ENCODE measurements at places on chromosomes 7 and 10.

GRCh38 chr7:47195641-47196040 is 386.3 kb downstream of the TNS3 start:
- DNase-seq, result no peak

DNA sequence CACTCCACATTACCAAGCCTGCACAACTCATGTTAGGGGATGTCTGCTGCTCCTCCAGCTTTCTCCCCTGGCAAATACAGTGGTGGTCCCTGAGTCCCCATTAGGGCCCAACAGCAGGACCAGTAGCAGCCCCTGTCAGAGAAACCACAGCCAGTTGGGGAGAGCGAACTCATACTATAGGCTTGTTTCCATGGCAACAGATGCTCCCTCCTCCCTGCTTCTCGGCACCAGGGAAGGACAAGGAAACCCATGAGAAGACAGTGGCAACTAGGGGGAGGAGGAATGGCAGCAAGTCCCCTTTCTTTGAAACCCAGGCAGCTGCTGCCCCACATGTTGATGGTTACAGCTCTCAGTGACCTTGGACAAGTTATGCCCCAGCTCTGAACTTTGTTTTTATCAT is 326.4 kb downstream of the KCNMA1 start:
- DNase-seq, result no peak

- DNase-seq, result no peak
Measured at GRCh38 chr7:12431886-12432556, 28.4 kb upstream of the VWDE start.

- DNase-seq, result no peak
Measured at GRCh38 chr10:65670087-65670486, 1255.7 kb upstream of the LRRTM3 start.

GRCh38 chr10:97302088-97302791 is 9.8 kb upstream of the ARHGAP19 start:
- no peak for DNase-seq

- no peak for DNase-seq
Measured at GRCh38 chr10:73537288-73537687, 41.5 kb upstream of the PPP3CB start.

DNA sequence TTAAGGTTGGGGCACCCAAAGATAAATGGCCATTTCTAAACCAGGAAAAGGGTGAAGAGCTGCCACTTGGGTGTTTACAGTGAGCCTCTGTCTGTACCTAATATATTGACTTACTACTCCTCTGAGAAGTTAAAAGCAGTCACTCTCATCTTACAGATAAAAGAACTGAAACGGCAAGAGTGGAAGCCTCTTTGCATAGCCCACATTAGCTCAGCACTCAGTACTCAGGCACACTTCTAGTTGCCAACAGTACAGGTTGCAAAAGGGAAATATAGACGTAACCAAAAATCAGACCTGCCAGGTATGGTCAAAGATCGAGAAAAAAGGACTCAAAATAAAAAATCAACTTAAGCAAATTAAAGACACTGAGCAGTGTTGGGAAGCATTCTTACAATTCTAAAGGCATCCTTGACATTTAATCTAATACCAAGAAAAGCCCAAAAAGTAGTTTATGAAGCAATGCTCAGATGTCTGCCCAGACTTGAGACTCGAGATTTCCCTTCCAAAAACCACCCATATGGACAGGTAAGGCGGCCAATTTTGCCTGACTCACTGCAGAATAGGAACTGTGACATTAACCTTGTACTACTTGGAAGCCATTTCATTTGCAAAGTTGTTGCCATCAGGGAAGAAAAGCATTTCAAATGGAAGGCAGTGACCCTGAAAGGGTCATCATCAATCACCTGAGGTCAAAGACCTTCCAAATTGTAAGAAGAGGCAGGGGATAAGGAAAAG is 139.3 kb downstream of the SLC25A13 start:
- no peak for DNase-seq

- no peak for DNase-seq
Measured at GRCh38 chr7:25792586-25792985, 359.4 kb upstream of the NFE2L3 start.

GRCh38 chr10:26093229-26093628 is 123.3 kb upstream of the GAD2 start:
- no peak for DNase-seq

GRCh38 chr7:98249106-98249505 is 2.9 kb downstream of the TECPR1 start:
- DNase-seq, result no peak

- DNase-seq, result no peak
Measured at GRCh38 chr7:13793926-13794325, 195.5 kb downstream of the ETV1 start.

- no peak for DNase-seq
Measured at GRCh38 chr7:151140826-151141225, 26.7 kb downstream of the GBX1 start.

GRCh38 chr10:1809139-1809741 is 71.9 kb upstream of the ADARB2 start:
- no peak for DNase-seq

DNA sequence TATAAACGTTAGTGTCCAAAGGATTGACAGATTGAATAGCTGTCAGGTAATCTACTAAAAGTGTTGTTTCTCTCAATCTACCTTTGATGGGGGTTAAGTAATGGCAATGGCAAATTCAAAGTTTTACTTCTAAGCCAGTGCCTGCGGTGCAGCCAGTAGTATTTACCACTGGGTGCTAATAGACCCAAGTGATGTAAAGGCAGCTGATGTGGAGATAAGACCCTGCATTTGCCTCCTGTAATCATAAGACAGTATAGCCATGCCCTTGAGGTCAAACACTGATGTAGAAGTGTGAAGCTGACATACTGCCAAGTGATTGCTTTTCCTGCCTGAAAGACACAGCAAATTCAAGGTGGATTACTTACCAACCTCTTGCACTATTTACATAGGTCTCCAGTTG is 572.0 kb downstream of the GRID1 start:
- no peak for DNase-seq

DNA sequence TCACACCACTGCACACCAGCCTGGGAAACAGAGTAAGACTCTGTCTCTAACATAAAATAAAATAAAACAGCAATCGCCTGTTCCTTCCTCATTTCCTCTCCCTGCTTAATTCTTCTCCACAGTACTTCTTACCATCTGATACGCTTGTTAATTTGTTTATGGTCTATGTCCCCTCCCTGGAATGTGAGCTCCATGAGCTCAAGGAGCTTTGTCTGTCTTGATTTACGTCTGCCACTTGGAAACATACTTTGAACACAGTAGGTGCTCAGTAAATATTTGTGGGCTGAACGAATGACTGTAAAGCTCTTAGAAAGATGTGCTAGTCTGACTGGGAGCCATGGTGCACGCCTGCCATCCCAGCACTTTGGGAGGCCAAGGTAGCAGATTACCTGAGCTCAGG is 9.1 kb upstream of the STX1A start:
- no peak for DNase-seq

DNA sequence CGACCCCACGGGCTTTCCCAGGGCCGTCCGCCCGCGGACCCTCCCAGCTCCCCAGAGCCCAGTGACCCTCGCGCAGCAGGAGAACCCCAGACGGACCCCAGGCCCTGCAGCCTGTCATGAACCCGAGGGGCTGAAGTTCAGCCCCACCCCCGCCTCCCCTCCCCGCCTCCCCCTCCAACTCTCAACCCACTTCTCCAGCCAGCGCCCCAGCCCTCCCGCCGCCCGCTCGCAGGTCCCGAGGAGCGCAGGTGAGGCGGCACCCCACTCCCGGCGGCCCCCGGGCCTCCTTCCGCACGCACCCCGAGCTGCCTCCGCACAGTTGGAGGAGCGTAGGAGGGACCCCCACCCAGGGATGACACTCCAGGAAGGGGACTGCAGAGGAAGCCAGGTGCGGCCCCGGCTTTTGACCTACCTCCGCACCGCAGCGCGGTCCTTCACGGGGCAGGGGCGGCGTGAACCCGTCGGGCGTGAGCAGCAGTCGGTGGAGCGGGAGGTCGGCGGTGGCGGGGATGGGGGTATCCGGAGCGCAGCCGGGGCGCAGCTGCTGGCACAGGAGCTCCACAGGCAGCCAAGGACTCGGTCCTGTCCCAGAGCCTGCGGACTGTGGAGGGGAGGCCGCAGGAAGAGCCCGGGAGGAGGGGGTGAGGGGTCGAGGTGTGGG is at the start of gene TMEM176A:
Gene TMEM176A (plus strand): TSS at position 189 of the 661 bp plus-strand sequence. CDS start 782 bp downstream, outside the sequence.
- peak; percentile 26 for DNase-seq

DNA sequence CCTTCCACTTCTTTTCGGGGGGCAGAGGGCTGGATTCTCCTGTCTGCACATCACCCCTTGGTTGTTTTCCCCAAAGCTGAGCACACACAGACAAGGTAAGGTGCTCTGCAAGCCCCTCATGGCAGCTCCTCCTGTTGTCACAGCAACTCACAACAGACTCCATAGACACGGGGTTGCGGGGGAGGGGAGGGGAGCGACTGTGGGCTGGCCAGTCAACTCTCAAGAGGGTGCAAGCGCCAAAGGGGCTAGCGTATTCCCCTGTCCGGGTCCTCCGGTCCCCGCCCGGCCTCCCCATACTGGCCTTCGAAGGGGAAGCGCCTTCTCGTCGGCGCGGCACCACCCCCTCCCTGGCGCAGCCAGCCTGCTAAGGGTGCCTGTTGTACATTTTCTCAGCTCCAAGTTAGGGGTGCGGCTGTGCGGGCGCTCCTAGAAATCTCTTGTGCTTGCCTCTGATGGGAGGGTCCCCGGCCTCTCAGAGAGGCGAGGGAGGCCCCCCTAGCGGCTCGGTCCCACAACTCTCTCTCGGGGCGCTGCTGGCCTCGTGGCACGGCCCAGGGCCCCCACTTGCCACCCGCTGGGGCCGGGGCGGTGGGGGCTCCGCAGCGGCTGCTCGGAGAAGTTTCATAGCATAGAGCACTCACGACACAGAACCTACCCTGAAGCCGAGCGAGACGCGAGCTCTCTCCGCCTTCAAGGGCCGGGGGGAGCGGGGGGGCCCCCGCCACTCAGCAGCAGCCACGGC is 498 bp downstream of the RHOBTB1 start:
- peak; percentile 13 for DNase-seq

GRCh38 chr7:11959121-11959520 is 127.1 kb upstream of the THSD7A start:
- no peak for DNase-seq

- DNase-seq, result no peak
Measured at GRCh38 chr10:48948470-48949037, 8.9 kb upstream of the LRRC18 start.

GRCh38 chr7:85196696-85197095 is 9.8 kb upstream of the SEMA3D start:
- no peak for DNase-seq

DNA sequence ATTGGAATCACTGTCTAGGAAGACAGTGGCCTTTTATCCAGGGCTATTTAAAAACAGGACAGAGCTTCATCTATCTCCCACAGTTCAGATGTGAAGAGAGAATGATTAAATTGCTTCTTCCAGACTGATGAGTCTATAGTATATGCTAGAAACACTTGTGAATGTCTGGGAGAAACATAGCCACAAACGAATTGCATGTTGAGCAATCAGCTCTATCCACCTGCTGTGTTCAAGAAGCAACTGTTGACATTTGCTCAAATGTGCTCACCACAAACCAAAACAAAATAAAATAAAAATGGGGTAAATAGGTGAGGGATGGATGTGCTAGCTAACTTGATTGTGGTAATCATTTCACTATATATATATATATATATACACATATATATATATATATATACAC is 195.1 kb downstream of the HECW1 start:
- DNase-seq, result no peak

DNA sequence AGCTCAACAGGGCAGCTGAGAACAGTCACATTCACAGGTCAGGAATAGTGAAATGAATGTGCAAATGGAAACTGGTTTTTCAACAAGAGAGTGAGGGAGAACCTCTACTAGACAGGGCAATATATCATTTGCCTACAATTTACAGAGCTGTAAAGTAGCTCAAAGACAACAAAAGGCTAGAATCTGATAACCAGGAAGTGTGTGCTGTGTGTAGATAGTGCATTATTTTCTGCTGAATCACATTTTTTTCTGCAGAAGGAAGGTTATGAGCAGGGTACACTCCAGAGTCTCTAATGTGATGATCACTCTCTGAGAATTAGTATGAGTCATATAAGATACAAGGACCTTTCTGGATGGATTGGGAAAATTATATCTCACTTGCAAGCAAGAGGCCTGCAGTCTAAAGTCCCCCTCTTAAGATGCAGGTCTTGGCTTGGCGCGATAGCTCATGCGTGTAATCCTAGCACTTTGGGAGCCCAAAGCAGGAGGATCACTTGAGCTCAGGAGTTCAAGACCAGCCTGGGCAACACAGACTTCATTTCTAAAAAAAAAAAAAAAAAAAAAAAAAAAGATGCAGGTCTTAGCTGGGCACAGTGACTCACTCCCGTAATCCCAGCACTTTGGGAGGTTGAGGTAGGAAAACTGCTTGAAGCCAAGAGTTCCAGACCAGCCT is 59.9 kb upstream of the COBL start:
- DNase-seq, result no peak

GRCh38 chr10:15720635-15721287 is 1.0 kb upstream of the ITGA8 start:
- no peak for DNase-seq

DNA sequence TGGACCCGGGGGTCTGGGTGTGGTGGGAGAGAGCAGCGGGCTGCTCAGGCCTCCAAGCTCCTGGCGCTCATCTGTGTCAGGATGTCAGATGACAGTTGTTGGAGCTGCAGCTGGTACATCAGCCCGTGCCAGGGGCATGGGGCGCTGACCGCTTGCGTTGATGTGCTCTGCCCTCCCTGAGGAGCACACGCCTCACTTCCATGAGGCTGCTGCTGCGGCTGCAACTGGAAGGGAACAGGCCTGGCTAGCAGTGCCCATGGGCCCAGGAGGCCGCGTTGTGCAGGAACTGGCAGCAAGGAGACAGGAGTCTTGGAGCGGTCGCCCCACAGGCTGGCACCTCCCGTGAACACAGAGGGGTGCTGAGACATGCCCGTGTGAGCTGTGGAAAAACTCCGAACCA is 361.3 kb upstream of the MKI67 start:
- no peak for DNase-seq

DNA sequence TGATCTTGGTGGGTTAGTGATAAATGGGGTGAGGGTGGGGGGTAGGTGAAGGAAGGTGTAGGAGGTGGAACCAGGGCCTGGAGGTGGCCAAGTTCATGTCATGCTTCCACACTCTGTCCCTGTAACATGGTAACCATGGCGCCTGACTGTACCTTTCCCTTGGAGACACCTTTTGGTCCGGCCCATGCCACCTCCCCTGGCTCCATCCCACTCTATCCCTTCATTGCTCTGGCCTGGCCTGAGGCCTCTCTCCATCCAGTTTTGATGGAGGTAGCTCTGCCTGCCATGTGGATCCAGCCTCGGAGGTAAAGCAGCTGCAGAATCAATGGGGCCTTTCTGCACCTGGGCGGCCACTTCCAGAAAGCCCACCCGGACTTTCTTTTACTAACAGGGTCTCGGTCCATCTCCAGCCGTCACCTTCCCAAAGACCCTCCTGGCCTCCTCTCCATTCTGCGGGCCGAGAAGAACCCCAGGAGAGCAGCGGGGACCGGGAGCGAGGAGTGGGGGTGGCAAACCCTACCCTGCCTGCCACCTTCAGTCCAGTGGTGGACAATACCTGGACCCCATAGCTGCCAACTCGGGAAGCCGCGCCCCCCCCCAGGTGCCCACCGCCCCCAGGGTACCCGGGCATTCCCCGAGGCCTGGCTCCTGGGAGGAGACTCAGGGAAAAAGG is 504 bp upstream of the TRRAP start:
- DNase-seq, result no peak

GRCh38 chr10:33365871-33366411 is 31.5 kb upstream of the NRP1 start:
- DNase-seq, result no peak
